ENCODE measurements at places on chromosomes 12 and 14. TPM values are rescaled to one million over a fixed set of nuclear protein-coding genes. Genes with fewer than 3 reads are reported as not detected.

Gene TCL1A
- not detected for polyA plus RNA-seq

Gene SRSF9
- polyA plus RNA-seq = 27.2 TPM

Gene ADGRD1
- 22.7 TPM for polyA plus RNA-seq

Gene SPPL3
- 8.2 TPM for polyA plus RNA-seq

Gene MYO1A
- polyA plus RNA-seq = 0.19 TPM

Gene SDS
- polyA plus RNA-seq = not detected

Gene SERPINA6
- not detected for polyA plus RNA-seq

Gene GALNT6
- 0.08 TPM for polyA plus RNA-seq

All from heart left ventricle (tissue), 16 donors.